ENCODE measurements at places on chromosomes 3 and 15.

GRCh38 chr3:3589715-3590130 is 209.5 kb upstream of the LRRN1 start:
- DNase-seq: peak; percentile 32

DNA sequence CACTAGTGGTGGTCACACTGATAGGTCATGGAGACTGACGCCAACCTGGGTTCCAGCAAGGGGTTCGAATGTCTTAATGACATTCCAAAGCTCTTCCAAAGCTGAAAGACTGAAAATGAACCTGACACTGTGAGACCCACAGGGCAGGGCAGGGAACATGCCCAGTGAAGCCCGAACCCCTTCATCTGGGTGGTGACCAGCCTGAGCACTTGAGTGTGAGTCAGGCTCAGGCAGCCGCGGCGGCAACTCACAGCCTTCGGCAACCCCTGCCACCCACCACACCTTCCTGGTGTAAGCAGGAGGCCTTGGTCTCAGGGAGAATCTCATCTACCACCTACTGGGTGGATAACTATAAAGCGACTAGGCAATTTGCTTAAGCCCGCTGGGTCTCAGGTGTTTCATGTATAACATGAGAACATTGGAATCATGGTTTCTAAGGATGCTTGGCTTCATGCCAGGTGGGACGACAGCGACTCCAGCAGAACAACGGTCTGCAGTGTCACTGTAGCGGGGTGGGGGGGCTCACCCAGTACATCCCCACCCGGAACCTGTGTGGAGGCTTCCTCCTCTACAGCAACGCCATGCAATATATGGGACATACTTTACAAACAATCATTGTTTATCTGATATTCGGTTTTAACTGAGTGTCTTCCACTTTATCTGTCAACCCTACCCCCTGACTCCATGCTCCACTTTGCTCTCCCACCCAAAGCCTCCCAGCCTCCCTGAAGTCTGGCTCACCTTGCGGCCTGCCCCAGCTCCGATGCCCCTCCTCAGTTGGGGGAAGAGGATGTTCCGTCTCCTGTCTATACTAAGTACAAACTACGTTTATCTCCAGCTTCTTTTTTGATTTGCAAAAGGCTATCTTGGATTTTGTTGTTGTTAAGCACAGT is 125.0 kb upstream of the MEF2A start:
- DNase-seq: no peak

- no peak for DNase-seq
Measured at GRCh38 chr3:6551165-6551564, 309.8 kb upstream of the GRM7 start.

DNA sequence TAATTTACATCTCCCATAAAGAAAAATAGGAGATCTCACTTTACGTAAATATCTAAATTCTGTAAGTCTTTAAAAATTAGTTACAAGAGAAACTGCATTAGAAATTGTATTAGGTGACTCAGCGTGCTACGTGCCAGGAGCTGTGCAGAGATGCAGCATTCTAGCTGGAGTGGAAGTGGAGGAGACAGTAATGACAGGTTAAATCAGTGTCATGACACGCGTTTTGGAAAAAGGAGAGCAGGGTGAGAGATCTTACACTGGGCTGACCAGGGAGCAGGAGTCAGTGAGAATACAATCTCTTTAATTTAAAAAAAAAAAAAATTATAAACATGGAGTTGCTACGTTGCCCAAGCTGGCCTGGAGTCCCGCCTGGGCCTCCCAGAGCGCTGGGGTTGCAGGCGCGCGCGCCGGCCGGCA is 635 bp downstream of the TUBGCP5 start:
- DNase-seq: no peak

DNA sequence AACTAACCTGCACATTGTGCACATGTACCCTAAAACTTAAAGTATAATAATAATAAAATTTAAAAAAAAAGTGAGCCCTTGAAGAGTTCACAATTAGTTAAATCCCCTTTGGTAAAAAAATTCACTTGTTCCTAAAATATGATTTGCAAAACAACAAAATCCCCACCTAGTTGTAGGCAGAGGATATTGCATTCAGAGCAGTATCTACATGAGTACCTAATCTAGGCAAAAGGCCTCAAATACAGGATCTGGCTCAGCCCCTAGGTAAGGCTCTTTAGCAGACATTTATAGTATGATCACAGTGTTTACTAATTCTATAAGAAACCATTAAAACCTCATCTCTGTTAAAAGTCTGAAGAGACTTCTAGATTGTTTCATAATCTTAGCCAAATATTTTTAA is 89.3 kb upstream of the CCDC80 start:
- DNase-seq: no peak

GRCh38 chr3:195825857-195826804 is 14.4 kb upstream of the MUC4 start:
- DNase-seq: no peak

- DNase-seq: no peak
Measured at GRCh38 chr3:152362086-152362485, 93.4 kb downstream of the MBNL1 start.

DNA sequence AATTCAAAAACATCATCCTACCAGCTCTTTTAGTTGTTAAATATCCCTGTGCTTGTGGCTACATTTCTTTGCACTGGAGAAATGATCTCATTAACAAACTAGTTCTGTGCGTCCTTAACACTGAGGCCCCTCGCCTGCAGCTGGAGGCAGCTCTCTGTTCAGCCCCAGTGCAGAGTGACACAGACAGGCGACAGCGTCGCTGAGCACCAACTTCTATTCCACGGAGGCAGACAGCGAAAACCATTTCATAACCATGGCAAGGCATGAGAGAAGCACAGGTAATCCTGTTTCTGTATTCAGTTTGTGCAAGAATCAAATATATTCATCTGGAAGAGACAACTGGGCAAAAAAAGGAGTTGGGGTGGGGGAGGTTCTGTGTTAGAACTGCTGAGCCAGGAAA is 530.7 kb downstream of the ZIC1 start:
- no peak for DNase-seq

DNA sequence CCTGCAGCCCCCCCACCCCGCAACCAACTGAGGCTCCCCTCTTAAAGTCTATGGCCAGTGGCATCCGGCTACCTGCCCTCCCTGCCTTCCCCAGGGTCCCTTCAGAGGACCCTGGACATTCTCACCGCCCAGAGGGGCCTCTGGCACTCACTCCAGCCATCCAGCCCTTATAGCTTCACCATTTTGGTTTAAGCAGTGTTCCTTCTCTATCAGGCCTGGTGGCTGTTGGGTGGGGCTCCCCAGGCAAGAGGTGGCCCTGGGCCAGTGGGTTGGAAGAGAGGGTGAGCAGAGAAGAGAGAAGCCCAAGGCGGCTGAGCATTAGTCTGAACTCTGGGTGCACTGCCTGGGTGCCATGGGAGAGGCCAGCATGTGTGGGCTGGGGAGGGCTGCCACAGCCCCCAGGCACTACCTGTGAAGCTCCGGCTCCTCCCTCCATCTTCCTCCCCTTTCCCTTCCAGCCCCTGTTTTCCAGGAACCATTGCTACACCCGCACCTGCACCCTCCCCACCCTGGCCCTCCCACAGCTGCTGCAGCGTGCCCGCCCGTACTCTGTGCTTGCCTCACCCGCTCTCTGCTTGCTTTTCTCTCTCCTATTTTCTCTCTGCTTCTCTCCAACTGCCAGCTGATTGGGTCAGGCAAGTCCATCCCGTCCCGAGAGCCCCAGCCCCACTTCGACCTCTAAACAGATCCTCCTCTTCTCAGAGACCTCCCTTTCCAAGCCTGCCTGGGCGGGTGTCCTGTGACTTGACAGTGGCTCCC is 168.2 kb downstream of the TBC1D2B start:
- DNase-seq: no peak

DNA sequence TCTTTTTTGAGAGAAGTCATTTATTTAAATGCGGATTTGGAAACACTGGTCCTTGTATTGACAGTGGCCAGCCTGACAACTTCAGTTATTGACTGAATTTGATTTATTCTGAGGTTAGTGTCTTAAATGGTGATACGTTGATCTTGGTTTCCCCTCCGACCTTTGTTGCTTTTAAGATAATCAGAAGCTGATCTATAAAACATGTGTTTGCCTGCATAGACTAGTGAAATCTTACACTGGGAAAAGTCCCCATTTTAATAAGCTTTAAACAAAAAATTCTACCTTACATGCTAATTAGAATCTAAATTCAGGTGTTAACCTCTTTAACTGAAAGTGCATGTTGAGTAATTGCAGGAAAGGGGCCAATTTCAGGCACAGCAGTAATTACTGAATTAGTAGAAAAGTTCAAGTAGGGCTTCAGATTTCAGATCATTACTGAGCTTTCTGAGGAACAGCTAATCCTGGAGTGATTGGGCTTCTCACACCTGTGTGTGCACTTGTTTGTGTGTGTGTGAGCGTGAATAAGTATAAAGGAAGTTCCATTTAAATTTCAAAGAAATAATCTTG is 221.4 kb downstream of the SOX2 start:
- DNase-seq: peak; percentile 77

- DNase-seq: no peak
Measured at GRCh38 chr3:80677796-80678195, 910.0 kb upstream of the ROBO1 start.

- DNase-seq: no peak
Measured at GRCh38 chr15:89309993-89310392, 24.6 kb downstream of the POLG start.

DNA sequence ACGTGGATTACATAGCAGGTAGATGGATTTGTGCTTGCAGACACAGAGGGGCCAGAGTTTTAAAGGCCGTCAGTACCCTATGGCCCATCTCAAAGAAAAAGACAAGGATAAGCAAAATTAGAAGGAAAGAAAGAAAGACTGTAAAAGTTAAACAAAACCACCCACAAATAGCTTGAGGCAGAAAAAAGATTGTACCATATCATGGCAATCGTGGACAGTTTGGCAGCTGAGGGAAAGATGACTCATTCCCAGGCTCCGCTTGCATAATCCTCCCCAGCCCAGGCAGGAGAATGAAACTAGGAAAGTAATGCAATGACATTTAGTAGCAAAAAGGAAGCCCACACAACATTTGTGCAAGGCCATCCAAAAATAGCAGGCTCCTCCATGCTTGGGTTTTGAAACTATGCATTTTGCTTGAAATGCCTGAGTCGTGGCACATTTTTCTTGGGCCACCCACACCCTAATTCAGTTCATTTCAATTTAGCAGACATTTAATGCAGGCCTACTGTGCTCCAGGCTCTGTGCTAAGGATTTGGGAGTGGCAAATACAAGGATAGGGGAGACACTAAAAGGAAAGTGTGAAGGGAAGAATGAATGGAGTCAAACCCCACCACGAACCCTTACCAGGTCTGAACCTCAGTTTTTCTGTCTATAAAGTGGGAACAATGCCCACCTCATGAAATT is 40.9 kb upstream of the SMAD3 start:
- DNase-seq: no peak

GRCh38 chr3:186772701-186773417 is 10.5 kb upstream of the EIF4A2 start:
- DNase-seq: peak; percentile 85

GRCh38 chr3:53318522-53318921 is 28.8 kb downstream of the DCP1A start:
- no peak for DNase-seq

DNA sequence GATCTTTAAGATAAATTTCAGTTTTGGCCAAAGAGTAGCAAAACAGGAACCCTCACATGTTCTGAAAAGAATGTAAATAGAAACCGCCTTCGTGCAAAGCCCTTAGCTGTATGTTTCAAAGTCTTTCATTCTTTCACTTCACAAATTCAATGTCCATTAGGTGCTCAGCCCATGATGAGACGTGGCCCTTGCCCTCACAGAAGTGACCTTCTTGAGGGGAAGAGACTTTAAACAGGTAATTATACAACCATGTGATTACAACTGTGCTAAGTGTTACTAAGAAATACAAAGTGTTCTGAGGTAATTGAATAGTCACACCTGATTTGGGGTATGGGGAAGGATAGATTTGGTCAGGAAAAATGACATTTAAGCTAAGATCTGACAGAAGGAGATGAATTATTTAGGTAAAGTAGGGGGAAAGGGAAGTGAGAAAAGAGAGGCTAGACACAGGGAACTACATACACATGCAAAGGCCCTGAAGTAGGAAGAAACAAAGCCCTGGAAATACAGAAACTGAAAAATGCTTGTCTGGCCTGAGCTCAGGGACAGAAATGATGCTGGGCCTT is 19.6 kb downstream of the HSPBAP1 start:
- peak; percentile 15 for DNase-seq

DNA sequence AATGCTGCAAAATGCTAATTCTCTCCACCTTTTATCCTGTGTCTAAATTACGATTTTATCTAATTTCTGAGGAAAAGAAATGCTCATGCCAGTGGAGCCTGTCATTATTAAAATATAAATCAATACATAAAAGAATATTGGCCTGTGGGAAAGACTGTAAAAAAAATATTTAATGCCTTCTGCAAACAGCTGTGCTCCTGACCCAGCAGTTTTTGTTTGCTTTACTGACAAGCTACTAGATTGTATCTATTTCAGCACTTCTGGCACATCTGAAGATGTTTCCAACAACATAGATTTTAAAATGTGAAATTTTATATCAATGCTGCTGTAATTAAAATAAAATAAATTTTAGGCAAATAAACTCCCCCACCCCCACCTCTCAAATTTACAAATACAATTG is 493.6 kb upstream of the AGTR1 start:
- DNase-seq: no peak

DNA sequence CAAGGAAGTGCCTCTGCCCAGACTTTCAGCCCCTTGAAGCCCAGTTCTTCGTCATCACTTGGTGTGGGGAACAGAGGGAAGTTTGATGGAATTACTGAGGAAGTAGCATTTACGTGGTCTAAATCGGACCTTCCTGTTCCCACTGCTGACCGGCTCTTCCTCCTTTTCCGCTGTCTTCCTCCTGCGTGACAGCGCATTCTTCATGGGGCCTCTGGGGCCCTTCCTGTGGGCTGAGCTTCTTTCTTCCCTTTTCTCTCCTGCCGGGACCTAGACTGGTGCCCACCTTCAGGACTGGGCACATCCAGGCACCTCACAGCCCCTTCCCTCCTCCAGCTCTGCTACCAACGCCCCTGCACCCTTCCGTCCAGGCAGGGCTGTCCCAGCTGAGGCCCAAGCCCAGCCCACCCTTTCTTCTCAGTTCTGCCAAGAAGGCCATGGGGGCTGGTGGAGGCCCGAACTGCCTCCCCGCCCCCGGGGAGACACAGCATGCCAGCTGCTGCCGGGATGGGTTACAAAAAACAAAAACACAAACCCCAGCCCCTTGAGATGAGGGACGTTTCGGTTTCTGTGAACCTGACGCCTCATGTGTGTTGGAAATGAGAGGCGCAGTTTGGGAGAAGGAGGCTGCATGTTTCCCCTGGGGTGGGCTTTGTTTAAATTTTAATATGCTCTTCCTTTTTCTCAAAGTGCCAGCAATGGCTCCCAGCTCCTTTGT is 19.1 kb downstream of the ZNF710 start:
- no peak for DNase-seq

Data from GM06990 (cell line).